Skeletal muscle cell (primary cell): ENCODE measurements at places on chromosomes 7 and 10.
A peak's percentile ranks its signal among the peaks of the same experiment; 100 is the strongest.

DNA sequence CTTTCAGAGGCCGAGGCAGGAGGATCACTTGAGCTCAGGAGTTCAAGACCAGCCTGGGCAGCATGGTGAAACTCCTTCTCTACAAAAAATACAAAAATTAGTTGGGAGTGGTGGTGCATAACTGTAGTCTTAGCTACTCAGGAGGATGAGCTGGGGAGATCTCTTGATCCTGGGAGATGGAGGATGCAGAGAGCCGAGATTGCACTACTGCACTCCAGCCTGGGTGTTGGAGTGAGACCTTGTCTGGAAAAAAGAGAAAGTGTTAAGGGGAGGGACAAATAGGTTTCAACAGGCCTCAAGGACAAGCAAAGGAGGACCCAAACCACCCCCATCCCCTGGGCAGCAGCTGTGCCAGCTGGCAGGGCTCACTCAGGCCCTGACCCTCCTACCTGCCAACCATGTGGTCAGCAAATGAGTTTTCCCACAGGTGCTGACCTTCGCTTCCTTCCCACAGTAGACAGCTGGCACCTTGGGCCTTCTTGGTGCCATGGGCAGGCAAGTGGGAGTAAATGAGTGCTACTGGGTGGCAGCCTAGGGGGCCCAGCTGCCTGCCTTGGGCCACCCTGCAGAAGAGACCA, 5.5 kb upstream of the PNLIPRP2 start:
- DNase-seq = no peak

DNA sequence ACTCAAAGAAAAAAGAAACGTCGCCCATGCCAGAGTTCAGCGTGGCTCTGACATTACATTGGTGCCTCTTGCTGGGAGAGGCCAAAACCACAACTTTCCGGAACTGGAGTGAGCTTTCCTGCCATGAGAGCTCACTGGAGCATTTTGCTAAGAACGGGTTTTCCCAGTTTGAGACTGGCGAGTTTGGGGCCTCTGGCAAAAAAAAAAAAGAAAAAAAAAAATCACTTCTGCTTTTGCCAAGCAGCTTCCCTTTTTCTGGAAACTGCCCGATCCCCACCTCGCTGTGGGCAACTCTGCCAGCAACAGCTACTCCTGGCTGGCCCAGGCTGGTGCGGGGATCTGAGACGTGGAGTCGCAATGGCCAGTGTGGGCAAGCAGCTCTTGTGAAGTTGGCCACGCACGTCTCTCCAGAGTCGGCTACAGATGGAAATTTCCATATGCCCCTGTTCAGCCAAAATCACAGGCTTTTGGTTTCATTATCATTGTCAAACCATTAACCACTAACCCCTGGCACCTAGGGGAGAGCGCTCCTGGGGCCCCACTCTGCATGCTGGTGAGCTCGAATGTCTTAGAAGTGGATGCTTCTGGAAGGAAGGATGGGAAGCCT, 25.7 kb downstream of the PRKAG2 start:
- DNase-seq = no peak

DNA sequence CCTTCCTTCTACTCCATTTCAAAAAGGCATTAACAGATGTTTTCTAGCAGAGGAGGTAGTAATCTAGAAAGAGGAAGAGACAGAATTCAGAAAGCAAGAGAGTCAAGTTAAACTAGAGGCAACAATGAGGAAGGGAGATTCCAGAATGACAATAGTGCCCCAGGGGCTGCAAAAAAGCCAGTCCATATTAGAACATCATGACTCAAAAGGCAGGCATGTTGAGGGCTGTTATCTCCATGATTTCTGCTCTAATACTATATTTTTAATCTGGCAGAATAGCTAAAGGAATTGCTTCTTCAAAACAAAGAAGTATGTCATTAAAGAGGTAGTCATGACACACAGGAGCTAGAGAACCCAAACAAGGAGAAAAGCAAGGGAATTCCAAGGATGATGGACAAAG, 599.6 kb downstream of the INHBA start:
- no peak for DNase-seq

- no peak for DNase-seq
These were observed 417.6 kb upstream of the AUTS2 start for GRCh38 chr7:69180662-69181061.

GRCh38 chr10:32929634-32930033, 28.4 kb downstream of the ITGB1 start:
- no peak for DNase-seq

DNA sequence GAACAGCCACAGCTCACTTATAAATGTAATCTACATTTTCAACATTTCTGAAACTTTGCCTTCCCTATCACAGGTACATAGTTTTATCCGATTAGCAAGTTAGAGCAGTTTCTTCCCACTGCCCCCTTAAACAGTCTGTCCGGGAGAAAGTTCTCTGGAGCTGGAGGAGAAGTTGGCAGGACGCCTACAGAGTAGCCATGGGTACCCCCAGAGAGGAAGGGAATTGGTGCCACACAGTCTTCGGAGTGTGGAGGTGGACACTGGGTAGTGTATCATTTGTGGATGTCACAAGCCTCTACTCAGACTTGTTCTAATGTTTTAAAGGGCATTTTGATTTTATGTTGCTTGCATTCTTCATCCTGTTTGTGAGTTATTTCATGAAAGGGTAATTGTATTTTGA, 39.0 kb downstream of the TAF3 start:
- DNase-seq = no peak

GRCh38 chr10:50275650-50276235, 24.4 kb upstream of the ASAH2 start:
- DNase-seq = no peak

- no peak for DNase-seq
These were observed 13.5 kb downstream of the EPHB6 start for GRCh38 chr7:142868188-142868985.

- DNase-seq = no peak
These were observed 9.3 kb upstream of the EN2 start for GRCh38 chr7:155448632-155449007.

GRCh38 chr10:98269435-98269912, 1.5 kb upstream of the LOXL4 start:
- peak; percentile 37 for DNase-seq
